AG04450 (cell line): ENCODE measurements at places on chromosomes 16 and 17.
A peak's percentile ranks its signal among the peaks of the same experiment; 100 is the strongest.

- no peak for DNase-seq
Measured at GRCh38 chr16:3472878-3473595, 22.3 kb downstream of the C16orf90 start.

DNA sequence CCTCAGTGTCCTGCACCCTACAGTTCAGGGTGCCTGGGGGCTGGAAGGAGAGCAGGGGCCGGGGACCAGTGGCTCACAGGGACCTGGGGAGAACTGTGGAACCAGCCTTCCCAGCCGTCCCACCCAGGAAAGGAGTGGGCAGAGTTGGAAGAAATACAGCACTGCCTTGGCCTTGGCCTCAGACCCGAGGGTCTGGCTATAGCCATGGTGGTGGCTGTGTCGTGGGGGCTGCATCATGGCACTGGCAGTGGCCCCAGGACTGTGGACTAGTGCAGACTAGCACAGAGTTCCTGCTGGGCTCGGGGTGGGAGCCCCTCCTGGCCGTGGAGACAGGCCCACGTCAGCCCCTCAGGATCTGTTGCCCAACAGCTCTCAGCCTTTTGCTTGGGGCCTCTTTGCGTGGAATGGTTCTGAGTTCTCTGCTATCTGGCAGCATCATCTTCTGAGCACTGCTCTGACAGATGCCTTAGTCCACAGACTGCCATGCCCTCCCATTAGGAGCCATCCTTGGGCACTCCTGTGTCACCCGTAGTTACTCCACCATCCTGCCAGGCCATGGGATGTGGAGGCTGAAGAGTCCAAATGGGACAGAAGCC, 12.6 kb upstream of the DNASE1 start:
- DNase-seq = no peak

DNA sequence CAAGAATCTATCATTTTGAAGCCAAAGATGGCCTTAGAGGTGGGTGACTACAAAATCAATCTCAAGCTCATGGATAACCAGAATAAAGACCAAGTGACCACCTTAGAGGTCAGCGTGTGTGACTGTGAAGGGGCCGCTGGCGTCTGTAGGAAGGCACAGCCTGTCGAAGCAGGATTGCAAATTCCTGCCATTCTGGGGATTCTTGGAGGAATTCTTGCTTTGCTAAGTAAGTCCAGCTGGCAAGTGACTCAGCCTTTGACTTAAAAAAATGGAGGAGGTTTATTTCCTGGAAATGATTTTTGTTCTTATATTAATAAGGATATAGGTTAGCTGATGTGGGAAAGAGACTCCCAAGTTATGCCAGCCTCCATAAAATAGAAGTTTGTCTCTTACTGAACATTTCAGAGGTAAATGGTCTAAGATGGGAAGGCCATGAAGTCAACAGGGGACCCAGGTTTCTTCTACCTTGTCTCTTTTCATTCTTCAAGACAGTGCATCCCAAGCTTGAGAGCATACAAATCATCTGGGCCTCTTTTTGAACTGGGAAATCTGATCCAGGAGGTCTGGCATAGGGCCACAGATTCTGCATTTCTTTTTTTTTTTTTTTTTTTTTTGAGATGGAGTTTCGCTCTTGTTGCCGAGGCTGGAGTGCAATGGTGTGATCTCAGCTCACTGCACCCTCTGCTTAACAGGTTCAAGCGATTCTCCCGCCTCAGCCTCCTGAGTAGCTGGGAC, 19.8 kb upstream of the TANGO6 start:
- DNase-seq = peak; percentile 69

DNA sequence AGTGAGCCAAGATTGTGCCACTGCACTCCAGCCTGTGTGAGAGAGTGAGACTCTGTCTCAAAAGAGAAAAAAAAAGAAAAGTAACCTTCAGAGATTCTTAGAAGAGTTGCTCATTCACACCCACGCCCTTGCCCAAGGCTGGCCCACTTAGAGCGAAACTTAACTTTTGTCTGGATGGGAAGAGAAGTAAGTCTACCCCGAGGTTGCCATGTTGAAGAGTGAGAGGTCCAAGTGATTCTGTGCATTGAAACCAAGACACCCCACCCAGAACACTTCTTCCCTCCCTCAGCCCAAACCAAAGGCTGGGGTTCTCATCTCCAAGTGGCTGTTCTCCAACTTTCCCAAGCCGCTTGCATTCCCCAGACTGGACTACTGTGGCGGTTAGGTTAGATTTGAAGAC, 2.4 kb upstream of the CISD3 start:
- no peak for DNase-seq

DNA sequence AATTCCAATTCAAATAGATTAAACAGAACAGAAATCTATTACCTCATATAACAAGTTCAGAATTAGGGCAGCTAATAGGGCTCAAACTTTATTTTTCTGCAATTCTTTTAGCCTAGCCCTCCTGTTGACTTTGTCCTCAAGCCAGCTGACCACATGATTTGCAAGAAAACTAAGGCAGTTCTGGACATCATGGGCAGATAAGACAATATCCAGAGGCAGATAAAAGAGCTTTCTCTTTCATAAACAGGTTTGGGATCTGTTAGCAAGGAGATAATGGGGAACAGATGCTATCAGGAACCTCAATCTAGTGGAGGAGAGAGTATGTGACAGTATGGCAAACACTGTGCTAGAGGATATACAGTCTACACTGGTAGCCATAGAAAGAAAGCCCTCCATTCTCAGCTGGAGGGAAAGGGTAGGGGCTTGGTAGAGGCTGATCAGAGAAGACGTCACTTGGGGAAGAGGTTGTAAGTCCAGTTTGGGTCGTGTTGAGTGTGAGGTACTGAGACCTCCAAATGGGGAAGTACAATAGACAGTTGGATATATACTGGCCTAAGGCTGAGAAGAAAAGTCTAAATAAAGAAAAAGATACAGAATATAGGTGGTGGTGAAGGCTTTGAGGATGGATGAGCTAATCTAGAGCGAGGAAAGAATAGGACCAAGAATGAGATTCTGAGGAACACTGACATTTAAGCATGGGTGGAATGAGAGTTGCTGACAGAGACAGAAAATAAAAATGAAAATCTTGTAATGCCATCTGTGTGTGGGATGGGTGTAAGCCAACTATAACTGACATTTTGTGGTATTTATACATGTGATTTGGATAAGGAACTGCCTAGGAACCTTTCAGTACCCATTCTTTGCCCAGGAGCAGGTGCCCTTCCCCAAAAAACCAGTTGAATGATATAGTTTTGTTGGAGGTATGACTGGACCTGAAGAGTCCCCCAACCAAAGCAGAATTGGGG, 67.4 kb downstream of the CYB561 start:
- no peak for DNase-seq

DNA sequence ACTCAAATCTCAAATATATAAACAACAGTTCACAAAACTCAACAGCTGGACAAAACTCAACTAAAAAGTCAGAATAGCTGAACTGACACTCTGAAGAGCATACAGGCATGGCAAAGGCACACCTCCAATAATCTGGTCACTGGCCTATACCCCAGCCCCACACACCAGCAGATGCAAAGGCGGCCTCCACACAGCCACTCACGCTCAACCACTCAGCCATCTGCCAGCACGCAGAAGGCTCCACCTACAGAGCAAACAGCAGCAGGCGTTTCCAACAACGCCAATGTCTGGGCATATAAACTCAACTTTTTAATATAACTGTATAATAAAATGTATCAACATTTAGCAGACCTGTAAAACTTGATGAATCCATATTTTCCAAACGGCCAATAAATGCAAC, 17.2 kb downstream of the USP7 start:
- no peak for DNase-seq
